Eye (tissue), 1 donor: ENCODE measurements at places on chromosomes 12 and 14.

GRCh38 chr12:54364413-54364812, at the start of gene GPR84:
TSS of gene GPR84 (minus strand) at chr12:54364486. CDS start at chr12:54363851, 635 bp downstream.
- no peak for DNase-seq

DNA sequence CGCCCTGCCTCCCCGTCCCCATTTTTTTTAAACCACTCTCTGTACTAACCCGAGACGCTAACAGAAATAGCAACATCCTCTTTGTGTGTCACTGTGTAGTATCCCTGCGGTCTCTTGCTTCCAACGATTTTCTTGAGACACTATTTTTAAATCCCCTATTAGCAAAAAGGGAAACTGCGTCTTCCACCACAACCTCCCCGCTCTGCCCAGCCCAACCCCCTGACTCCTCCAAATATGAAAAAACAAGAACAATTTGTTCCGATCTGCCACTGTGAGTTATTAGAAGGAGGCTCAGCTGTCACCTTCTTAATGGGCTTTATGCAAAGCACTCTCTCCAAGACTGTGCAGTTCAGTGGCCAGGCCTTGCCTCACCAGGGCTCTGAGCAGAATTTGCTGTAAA, 76.3 kb downstream of the MAP1LC3B2 start:
- DNase-seq = no peak

GRCh38 chr14:76687611-76688382, 73.5 kb upstream of the VASH1 start:
- no peak for DNase-seq

GRCh38 chr12:726281-727140, 25.9 kb upstream of the WNK1 start:
- DNase-seq = no peak

GRCh38 chr12:13595536-13596443, 385.6 kb downstream of the GRIN2B start:
- DNase-seq = peak; percentile 30

GRCh38 chr12:64194333-64195149, 27.6 kb downstream of the KICS2 start:
- no peak for DNase-seq

DNA sequence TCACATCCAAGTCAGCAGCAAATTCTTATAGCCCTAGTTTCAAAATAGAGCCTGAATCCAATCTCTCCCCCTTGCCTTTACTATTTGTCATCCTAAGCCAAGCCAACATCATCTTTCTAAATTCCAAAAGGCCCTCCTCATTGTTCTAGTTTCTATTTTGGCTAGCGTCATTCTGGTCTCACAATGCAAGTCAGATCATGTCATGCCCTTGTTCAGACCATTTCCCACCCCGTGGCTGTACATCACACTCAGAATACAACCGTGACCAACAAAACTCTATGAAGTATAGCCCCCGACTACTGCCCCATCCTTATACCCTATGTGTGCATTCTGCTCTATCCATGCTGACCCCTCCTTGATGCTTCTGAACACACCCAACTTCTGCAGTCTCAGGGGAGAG, 12.3 kb upstream of the GNG2 start:
- DNase-seq = no peak

DNA sequence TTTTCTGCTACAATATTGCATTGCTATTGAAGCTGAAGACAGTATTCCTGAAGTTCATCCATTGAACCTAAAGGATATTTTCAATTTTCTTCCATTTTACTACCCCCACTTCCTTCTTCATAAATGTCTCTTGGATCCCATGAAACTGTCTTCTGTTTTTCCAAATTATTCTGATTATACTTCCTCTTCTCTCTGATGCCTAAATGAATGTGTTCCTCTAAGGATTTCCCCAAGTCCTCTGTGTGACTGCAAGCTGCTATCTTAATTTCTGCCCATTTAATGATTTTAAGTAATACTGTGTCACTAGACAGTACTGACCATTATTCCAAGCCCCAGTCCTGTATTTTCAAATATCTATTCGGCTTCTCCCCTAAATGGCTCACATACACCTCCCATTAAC, 102.9 kb downstream of the TAOK3 start:
- DNase-seq = no peak

DNA sequence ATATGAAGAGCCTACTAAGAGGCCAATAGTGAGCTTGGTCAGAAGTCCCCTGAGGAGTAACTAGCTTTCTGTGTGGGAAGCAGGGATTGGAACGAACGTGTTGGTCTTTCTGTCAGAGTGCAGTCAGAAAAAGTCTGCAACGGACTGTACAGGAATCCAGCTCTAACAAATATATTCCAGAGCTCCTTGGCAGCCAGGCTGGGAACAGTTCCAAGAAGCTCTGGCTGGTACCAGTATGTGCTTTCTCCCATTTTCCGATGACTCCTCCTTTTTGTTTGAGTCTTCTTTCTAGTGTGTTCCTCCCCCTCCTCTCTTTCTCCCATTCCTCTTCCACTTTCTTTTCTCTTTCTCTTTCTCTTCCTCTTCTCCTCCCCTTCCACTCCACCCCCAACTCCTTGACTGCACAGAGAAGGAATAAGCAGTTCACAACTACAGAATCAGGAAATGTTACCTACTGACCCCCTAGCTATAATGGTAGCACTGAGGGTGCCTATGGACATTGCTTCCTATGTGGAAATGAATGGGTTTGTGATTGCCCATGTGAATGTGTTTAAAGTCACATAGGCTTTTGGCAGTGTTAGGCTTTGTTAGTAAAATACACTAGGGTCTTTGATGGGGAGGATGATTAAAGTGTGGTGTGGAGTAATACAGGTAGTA, 59.9 kb downstream of the TTLL5 start:
- peak; percentile 64 for DNase-seq

DNA sequence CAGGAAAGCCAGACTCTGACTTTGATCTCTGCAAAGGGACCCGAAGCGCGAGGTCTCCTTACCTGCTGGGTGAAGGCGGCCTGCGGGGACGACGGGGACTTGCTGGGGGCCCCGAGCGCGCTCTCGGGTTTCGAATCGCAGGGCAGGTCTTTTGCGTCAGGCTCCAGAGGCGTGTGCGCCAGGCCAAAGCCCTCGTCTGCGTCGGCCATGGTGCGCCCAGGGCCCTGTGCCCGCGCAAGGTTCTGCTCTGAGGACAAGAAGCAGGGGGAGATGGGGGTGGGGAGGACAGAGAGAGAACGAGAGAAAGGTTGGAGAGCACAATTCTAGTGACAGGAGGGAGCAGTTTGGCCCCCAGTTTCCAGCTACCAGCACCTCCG, 2.3 kb downstream of the TBX5 start:
- DNase-seq = peak; percentile 76

DNA sequence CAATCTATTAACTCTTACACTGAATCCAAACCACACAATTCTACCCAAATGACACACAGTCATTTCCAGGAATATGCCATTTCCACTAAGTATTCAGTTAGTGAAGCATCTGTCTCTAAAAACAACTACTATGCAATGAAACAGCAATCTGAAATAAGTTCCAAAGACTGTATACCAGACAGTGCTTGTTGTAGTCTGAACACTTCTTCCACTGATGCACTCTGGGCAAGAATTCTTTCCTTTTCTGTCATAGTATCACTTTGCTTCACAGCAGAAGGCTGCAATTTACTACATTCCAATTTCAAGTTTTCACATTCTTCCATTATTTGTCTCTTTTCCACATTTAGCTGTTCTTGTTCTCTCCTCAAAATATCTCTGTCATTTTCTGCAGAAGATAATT, 25.8 kb downstream of the TRIP11 start:
- no peak for DNase-seq

DNA sequence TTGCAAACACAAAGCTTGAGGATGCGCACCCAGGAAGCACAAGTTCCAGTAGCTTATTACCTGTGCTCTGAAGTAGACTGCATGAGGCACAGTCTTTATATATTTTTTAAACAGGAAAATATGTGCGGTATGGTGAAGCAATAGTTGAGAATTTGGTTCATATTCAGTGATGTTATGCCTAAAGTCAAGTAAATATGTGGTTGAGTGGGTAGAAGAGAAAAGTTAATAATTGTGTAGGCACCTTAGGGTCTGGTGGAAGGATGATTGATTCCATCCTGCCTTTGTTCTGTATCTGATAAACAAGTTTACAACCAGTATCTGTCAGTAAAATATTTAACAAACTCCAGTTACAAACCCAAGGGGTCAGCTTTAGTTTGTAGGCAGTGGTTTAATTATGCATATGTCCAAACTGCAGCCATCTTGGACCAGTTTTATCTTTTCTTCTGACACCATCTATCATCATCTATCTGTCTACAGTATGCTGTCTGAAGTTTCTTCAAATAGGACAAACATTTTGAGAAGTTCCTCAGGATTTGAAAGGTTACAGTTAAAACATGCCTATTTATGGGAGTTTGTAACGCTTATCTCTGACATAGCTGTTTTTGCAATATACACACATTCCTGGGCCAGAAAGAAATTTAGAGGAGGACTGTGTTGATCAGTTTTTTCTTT, 10.8 kb downstream of the SINHCAF start:
- DNase-seq = no peak

DNA sequence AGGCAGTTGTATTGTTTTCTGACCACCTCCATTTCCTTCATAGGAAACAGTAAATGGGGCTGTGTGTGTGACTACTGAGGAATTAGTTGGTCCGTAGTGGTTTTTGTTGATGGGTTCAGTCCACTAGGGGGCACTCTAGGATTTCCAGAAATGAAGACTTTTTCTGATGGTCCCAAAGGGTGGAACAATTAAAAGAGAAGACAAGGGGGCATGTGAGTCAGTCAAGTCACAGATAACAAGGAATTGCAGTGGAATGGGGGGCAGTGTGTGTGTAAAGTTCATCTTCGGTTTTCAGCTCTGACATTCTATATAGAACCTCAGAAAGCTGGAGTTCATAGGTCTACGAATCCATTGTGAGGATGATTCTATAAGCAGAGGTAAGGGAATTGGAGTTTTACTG, 186.6 kb upstream of the OR4E1 start:
- no peak for DNase-seq

DNA sequence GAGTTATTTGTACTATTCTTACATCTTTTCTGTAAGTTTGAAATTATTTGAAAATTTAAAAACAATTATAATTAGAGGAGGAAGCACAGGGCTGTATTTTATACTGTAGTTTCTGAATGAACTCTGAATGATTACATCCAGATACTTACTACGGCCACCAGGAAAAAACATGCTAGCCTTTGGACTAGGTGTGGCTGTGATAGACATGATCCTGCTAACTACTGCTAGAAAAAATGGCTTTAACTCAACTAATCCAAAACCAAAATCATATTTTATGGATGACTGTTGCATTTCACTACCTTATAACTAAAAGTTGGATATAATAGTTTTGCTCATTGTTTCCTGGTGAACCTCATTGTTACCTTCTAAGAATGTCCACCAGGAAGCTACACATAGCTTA, 15.1 kb upstream of the SLC25A3 start:
- no peak for DNase-seq

GRCh38 chr12:50515587-50515986, 10.8 kb downstream of the DIP2B start:
- DNase-seq = no peak

DNA sequence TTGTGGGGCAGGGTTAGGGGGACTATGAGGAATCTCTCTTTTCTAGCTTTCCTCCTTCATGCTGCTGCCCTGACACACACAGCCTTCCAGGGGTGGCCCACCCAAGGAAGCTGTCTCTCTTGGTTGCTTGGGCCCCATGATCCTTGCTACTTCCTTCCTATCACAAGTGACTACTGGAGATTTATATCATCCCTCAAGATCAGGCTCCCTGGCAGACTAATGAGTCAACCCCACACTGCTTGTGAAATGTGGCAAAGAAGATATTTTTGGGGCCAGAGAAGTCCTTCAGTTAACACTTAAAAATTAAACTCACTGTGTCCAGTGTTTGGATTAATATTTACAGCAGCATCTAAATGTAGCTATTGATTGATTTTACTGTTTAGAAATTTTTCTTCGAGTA, 1.5 kb downstream of the OR4E1 start:
- no peak for DNase-seq

DNA sequence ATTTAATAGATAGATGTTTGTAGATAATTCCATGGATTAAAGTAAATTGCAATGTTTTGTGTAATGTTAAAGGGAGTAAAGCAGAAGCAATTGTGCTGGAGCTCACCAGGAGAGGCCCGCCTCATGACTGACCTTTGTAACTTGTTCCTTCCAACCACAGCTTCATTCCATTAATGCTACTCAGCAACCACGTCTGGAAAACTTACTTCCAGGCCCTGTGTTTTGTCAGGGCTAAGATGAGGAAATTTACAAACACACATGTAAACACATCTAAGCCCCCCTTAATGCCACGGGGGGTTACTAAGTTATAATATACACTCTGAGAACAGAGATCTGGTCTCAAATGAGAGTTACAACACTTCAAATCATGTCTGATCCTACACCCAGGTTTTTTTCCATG, 12.4 kb downstream of the LUM start:
- no peak for DNase-seq

GRCh38 chr14:100028990-100029677, 36.1 kb upstream of the EVL start:
- DNase-seq = no peak

GRCh38 chr14:97445367-97445766, 648.2 kb downstream of the VRK1 start:
- no peak for DNase-seq

GRCh38 chr14:85688006-85688405, 158.1 kb downstream of the FLRT2 start:
- no peak for DNase-seq

- no peak for DNase-seq
Measured at GRCh38 chr12:44703182-44703910, 172.8 kb downstream of the NELL2 start.

DNA sequence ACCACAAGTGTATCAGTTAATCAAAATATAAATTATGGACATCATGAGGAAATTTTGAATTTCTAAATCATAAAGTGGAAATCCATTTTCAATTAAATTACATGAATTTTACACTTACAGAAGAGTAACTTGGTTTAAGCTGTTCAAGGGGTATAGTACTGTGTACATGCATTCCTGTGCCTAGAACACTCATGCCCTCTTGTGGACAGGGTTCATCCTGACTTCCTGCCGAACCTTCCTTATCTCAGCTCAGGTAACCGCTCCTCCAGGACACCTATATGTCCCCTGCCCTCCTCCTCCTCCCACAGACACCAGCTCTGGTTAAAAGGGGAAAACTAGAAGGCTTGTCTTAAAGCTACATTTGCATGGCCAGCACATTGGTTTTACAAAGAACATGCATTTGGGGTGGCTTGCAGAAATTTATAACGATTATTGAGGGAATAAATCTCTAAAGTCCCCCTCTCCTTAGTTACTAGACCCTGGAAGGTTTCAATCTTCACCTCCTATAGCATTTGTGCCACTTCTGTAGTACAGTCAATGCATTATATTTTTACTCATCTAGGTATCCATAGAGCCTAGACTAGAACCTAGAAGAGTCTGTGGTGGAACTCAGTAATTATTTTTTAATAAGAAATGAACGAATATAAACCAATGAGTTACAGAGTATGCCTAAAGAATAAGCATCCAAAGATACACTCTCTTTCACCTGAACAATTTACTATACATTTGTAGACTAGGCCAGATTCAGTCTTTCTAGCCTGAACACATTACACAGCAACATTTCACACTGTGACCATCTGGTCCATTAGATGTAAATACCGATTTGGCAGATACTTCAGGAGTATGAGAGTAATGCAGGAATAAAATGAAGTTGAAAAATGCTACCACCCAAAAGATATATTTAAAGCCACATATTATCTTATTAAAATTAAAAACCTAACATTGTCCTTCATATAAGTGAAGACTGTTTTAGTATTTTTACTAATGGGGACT, 345.6 kb downstream of the PAWR start:
- DNase-seq = peak; percentile 68
